Left kidney (tissue), 8 donors: ENCODE measurements at places on chromosomes 6 and 20. TPM values are rescaled to one million over a fixed set of nuclear protein-coding genes. Genes with fewer than 3 reads are reported as not detected.

The RIMS4 gene
- polyA plus RNA-seq = 0.52 TPM

The VWA7 gene
- polyA plus RNA-seq = 8.5 TPM

The LAMA2 gene
- polyA plus RNA-seq = 40.1 TPM

GRCh38 chr6:158568549-158568948 lies 8.7 kb downstream of the TMEM181 start:
- DNase-seq = no peak
